ENCODE measurements at places on chromosomes 6 and 20. TPM values are rescaled to one million over a fixed set of nuclear protein-coding genes. Genes with fewer than 3 reads are reported as not detected.

Gene CAGE1
- not detected for polyA plus RNA-seq

Gene PRR18
- 0.52 TPM for polyA plus RNA-seq

Gene CALHM6
- polyA plus RNA-seq = 3.1 TPM

Gene SNAP25
- polyA plus RNA-seq = 7.6 TPM

Gene ADGRB3
- 8.6 TPM for polyA plus RNA-seq

All from right lung (tissue), 10 donors.